ENCODE measurements at places on chromosomes 11 and 22.

DNA sequence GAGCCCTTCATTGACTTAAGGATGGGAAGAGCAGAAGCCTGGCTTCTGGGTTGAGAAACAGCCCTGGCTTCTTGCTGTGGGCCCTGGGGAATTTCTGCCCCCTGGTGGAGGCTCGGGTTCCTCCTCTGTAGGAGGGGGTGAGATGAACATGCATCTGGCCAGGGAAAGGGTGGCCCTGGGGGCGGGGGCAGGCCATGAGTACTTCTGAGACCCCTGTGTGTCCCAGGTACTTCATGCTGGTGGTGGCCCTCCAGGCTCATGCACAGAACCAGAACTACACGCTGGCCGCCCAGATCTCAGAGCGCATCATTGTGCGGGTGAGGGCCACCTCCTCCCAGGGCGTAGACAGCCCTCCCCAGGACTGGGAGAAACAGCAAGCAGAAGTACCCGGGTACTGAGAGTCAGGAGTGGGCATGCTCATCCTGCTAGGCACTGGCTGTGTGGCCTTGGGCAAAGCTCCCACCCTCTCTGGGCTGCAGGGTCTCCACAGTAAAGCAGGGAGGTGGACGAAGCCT lies 15.8 kb downstream of the TMEM258 start:
- DNase-seq, result peak; percentile 68

- DNase-seq, result no peak
Measured at GRCh38 chr11:123354371-123354975, 75.6 kb upstream of the GRAMD1B start.

- DNase-seq, result no peak
Measured at GRCh38 chr11:95682552-95682951, 107.0 kb downstream of the FAM76B start.

DNA sequence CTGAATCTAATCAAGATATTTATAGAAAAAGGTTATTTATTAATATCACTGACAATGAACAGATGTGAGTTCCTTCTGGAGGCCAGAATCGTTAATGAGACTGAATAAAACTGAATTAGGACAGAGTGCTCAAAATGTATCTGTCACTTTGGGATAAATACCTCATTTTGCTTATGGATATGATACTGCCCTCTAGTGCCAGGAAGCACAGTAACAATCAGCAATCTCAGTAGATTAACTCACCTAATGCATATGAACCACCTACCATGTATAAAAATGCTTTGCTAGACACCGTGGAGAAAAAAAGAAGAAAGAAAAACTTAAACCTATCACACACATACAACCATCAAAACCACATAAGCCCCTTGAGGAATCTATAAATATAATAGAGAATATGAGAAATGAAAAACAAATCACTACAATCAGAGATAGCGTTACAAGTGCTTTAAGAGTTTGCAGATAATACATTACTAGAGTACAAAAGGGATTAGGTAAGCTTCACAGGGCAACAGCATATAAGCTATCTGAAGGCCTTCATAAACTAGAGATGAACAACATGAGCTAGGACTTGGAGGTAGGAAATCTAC lies 117.4 kb downstream of the SGSM3 start:
- no peak for DNase-seq

GRCh38 chr11:107202241-107202640 lies 184.0 kb upstream of the GUCY1A2 start:
- no peak for DNase-seq

GRCh38 chr22:29629903-29630516 lies 26.6 kb downstream of the NF2 start:
- DNase-seq, result no peak

GRCh38 chr11:72141066-72141465 lies 5.5 kb downstream of the FOLR3 start:
- no peak for DNase-seq

DNA sequence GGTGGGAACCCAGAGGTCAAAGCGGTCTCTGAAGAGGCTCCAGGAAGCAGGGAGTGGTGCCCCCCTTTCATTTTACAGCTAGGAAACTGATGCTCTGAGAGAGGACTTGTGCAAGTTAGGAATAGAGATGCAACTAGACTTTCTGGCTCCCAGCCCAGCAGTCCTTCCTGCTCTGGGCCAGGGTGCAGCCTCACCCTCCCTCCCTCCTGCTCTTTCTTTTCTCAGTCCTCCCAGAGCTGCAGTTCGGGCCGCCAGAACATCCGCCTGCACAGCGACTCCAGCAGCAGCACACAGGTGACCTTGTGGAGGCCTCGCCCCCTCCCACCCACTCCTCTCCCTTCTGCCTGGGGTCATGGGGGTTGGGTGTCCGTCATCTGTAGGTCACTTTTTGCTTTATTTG lies 51.5 kb downstream of the LHFPL7 start:
- DNase-seq, result no peak

GRCh38 chr11:65588199-65589054 lies 7.2 kb downstream of the KCNK7 start:
- DNase-seq, result peak; percentile 72

- DNase-seq, result no peak
Measured at GRCh38 chr11:129267716-129268115, 75.6 kb upstream of the ARHGAP32 start.

DNA sequence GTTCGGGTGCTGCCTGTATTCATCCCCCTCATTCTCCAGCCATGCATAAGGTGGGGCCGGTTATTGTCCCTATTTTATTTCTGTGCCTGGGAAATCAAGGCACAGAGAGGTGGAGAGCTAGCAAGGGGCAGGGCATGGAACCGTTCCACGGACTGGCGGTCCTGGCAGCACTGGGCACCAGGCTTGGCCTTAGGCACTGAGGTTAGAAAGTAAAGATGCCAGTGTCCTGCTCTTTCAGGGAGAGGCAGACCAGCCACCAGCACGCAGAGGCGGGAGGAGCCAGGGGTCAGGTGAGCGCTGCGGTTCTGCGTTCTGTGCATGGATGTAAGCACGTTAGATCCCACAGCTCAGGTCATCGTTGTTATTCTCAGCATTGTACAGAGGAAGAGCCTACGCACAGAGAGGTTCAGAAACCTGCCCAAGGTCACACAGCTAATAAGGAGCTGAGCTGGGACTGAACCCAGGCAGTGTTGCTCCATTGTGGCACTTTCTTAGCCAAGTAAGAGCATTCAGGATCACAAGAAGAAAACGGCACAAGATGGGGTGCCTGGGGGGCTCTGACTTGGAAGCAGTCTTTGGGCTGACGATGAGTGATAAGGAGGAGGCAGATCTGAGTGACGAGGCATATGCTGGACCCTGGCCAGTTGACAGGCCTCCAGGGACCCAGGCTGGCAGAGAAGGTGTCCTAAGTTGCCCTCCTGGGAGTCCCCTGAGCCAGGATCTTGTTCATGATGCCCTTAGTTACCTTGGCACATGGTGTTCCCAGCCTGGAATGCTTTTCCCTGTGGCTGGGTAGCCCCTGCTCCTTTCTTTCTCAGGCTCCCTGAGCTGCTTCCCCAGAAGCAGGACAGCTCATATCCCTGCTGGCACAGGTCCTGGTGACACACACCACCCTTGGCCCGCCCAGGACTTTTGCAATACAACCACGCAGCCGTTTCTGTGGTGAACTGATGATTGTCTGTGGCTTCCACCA lies 41.1 kb downstream of the OSBPL5 start:
- peak; percentile 0 for DNase-seq

DNA sequence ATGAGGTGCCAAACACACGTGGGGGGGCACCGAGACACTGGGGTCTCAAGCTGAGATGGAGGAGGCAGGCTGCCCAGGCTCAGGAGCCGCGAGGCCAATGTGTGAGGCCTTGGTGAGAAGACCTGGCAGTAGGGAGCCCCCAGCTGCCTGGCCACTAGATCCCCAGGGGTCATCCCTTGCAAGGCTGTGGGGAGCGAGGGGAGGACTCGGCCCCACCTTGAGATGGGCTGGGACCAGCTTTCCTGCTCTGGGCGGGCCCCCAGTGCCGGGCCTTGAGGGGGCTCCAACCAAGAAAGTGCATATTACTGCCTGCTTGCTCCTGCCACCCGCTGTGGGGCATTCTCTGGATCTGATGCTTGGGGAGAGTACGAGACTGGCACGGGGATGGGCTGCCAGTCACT lies 107.0 kb downstream of the CTTN start:
- no peak for DNase-seq

DNA sequence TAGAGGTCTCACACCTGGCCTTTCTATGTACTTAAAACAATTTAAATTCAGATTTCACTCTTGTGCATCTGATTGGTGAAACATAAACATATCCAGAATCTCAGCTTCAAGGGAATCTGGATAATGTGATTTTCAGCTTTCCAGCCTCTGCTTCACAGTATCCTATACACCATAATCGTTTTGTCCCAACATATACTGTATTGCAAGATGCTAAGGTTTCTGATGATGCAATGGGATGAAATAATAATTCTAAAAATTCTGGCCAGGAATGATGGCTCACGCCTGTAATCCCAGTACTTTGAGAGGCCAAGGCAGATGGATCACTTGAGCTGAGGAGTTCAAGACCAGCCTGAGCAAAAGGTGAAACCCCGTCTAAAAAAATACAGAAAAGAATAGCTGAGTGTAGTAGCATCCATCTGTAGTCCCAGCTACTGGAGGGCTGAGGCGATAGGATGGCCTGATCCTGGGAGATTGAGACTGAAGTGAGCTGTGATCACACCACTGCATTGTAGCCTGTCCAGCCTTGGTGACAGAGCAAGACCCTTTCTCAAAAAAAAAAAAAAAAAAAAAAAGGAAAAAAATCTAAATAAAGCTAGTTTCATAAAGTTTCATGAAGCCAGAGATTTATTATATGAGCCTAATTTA lies 41.0 kb upstream of the CTSC start:
- no peak for DNase-seq

DNA sequence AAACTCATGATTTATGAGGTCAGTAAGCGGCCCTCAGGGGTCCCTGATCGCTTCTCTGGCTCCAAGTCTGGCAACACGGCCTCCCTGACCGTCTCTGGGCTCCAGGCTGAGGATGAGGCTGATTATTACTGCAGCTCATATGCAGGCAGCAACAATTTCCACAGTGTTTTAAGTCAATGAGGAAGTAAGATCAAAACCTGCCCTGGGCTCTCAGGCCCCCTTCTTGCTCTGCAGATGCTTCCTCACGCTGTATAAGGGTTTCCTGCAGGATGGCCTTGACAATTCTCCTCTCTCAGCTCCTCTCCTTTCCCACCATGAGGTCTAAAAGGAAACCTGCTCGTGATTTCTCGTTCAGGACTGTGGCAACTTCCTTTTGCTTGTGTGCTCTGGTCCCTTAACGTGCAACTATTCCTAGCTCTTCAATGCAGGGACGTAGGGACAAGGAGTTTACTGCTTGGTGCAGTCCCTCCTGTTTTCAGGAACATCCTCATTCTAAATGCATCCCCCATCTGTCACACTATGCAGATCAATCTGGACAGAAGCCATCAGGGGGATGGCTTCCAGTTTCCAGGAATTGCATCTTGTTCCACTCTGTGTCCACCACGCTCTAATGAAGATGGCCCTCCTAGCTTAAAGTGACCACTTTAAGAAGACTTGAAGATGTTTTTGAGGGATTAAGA lies 64.3 kb upstream of the IGLL5 start:
- no peak for DNase-seq

DNA sequence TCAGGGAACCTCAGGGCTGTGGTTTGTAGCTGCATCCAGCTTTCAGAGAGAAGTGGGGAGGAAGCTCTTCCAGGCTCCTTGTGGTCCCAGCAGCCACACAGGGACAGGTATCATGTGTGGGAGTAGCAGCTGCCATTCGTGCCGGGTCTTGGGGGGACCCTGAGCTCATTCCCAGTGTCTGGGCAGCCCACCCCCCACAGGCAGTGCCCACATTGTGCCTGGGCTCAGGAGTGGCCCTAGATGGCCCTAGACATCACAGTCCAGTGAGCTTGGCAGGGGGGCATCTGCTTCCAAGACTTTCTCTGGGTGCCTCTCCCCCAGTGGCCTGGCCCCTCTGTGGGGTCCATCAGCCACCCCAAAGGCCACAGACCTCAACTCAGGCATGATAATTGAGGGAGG lies 619.7 kb downstream of the BRD1 start:
- no peak for DNase-seq

DNA sequence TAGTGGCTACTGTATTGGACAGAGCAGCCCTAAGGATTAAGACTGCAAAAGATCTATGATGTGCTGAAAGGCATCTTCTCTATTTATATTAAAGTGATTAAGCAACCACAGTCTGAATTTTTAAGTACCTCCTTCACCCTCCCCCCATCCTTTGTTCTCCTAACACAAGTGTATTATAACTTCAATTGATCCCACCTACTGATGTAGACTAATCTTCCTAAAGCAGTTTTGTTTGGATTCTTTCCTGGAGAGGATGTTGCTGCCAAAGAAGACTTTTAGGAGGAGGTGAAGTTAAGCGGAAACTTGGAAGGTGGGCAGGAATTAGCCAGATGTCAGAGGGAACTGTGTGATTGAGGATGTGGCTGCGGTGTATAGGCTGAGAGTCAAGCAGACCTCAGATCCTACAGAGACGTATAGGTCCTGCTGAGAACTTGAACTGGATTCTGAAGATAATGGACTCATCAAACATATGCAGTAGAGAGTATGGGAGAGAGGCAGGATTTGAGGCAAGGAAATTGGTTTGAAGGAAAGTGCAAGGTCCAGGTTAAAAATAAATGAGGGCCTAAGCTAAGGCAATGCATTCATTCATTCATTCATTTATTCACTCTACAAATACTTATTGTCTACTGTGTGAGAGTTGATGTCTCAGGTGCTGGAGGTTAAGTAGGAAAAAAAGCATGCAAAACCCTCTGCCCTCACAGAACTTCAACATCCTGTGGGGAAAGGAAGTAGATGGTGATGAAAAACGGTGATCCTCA lies 5.2 kb upstream of the RASSF10 start:
- no peak for DNase-seq

- no peak for DNase-seq
Measured at GRCh38 chr22:20086101-20086599, 6.1 kb downstream of the DGCR8 start.

DNA sequence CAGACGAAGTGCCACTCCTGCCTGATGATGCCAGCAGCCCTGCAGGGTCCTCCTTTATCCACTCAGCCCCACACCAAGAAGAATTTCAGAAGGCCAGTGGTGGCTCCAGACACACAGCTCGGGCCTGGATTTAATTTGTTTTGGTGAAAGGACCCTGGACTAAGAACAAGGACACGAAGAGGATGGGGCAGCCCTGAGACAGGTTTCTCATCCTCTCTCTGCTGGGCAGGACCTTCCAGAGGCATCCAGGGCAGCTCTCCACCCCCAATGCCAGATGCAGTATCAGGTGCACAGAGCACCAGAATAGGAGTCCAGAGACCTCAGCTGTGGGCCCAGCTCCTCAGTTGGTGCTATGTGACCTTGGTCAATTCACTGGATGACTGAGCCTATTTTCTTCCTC lies 72.0 kb downstream of the TRIM29 start:
- DNase-seq, result no peak

GRCh38 chr22:43983808-43984207 lies 28.6 kb downstream of the SAMM50 start:
- no peak for DNase-seq

DNA sequence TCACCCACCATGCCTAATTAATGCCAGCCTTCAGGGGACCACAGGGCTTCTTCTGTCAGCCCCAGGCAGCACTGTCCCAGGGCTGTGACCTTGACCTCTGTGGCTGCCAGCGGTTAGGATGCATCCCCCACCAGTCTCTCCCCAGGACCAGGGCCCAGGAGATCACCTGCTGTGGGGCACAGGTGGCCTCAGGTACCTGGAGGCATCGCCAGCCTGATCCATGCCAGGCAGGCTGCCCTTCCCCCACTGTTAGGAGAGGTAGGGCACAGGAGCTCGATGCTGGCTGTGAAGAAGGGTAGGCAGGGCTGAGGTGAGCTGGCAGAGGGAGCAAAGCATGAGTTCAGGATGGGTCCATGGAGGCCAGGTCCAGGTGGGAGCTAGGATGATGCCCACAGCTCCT lies 16.7 kb upstream of the MDK start:
- no peak for DNase-seq

GRCh38 chr11:92670308-92670890 lies 299.1 kb upstream of the MTNR1B start:
- no peak for DNase-seq

- DNase-seq, result no peak
Measured at GRCh38 chr22:37751449-37752188, 54.8 kb downstream of the TRIOBP start.
